ENCODE measurements at places on chromosomes 3 and 15.

DNA sequence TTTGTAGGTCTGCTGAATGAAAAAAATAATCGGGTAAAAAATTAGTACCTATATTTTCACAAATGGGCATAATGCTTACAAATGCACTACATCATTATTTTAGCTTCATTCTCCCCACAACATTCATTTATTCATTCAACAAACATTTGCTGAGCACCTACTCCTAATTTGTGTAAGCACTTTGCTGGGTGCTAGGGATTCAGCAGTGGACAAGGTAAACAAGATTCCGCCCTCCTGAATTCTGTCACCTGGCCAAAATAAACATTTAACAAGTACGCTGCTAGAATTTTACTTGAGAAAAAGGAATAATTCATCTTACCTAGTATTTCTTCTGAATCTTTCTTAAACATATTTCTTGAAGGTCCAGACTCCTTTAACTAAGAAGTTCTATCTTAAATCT is 72.1 kb downstream of the TIGIT start:
- no peak for DNase-seq

- no peak for DNase-seq
Measured at GRCh38 chr15:59313641-59314332, 58.9 kb downstream of the MYO1E start.

GRCh38 chr15:25410649-25411048 is 28.2 kb downstream of the UBE3A start:
- no peak for DNase-seq

GRCh38 chr15:67358812-67359211 is 104.2 kb downstream of the IQCH start:
- DNase-seq, result no peak

GRCh38 chr3:174232658-174233429 is 626.3 kb upstream of the NAALADL2 start:
- no peak for DNase-seq

GRCh38 chr15:72288796-72289596 is 16.6 kb upstream of the PARP6 start:
- no peak for DNase-seq

DNA sequence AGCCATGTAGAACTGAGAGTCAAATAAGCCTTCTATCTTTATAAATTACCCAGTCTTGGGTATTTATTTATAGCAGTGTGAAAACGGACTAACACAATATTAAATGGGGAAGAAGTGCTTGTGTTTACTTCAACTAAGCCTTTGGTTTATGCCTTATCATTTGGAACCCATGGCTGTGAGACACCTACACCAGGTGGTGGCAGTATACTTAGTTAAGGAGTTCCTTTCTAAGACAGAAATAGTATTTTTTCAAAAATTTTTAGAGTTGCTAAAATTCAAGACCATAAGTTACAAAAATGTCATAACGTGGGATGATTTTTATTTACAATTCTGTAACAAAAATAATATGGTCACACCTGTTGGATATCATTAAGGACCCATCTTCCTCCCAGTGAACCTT is 354.5 kb upstream of the SOX14 start:
- DNase-seq, result no peak
